ENCODE measurements at places on chromosomes 3 and 15.

- DNase-seq: no peak
These were observed 3.8 kb downstream of the STT3B start for GRCh38 chr3:31536497-31536896.

- DNase-seq: no peak
These were observed 891.4 kb downstream of the NTRK3 start for GRCh38 chr15:87365186-87365585.

DNA sequence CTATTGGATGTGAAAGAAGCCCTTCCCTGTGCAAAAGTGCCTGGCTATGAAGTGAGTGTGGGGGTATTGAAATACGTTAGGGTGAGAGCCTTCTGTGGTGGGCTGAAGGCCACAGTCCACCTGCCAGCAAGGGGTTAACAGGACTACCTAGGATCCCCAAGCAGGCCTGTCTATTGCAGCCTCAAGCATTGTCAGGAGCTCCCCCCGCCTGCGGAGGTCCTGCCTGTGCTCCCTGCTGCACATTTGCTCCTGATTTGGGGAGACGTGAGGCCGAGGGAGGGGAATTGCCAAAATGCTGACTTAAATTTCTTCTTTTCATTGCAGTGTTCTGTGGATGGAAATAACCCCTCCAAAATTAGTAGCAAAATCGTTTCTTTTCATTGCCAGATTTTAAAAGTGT is 56.2 kb downstream of the GABRG3 start:
- no peak for DNase-seq

GRCh38 chr15:32993285-32993684 is 201.2 kb downstream of the FMN1 start:
- no peak for DNase-seq

GRCh38 chr3:194280777-194281176 is 70.4 kb downstream of the CPN2 start:
- DNase-seq: no peak

GRCh38 chr3:172036541-172037215 is 2.7 kb upstream of the FNDC3B start:
- no peak for DNase-seq

DNA sequence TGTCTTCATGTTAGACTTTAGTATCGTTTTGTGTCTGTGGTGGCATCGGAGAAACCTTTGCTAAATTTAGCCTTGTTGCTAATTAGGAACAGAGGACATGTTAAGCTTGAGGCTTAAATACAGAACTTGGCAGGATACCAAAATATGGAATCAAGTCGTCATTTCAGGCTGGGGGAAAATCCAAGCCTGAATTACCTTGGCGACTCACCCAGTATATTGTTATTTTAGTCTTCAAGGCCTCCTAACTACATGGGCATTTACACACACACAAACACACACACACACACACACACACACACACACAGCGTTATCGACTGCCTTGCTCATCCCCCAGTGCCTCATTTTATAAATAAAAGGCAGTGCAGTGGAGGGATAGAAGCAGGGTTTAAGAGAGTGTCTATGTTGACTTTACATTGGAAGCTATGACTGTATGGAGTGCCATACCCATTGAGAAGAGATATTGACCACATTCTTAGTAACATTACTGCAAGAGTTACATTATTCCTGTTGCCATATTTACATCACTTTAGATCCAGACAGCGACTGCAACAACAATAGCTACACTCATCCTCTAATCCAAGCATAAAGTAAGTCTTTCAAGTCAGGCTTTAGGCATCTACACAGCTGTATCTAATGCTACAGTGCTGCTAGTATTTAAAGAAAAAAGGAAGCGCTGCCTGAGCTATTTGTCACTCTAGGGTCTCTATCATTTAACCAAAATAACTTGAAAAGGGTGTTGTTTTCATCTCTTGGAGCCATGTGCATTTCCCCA is 210.8 kb upstream of the SEMA6D start:
- no peak for DNase-seq

DNA sequence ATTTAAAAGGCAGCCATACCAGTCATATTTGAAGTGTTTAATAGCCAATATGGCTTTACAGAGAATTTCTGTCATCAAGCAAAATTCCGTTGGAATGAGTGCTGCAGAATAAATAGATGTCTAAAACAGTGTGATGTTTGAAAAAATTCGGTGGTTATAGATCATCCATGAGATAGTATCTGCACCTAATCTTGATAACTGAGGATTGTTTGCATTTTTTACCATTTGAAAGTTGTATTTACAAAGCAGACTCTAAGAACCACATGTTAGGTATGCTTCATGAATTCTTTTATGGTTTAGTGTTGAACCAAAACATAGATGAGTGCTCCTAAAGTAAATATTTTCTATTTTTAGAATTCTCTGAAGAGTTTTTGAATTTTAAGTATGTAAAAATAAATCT is 476.1 kb downstream of the NAALADL2 start:
- no peak for DNase-seq

DNA sequence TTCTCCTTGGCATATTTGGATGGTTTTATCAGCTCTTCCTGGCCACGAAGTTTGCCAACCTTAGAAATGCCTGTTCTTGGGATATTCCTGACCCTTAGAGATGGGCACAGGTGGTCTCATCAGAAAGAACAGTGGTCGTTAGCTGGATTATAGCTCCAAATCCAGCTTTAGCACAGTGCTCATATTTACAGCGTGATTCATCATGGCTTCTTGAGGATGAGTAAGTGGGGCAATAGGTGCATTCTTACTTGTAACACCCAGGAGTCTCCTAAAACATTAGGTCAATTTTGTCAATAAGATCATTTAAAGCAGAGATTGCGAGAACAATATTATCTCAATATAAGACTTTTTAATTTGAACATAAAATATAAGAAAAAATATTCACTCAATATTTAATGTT is 191.9 kb downstream of the GABRB3 start:
- no peak for DNase-seq

GRCh38 chr3:40719660-40720287 is 195.0 kb downstream of the ZNF621 start:
- no peak for DNase-seq

DNA sequence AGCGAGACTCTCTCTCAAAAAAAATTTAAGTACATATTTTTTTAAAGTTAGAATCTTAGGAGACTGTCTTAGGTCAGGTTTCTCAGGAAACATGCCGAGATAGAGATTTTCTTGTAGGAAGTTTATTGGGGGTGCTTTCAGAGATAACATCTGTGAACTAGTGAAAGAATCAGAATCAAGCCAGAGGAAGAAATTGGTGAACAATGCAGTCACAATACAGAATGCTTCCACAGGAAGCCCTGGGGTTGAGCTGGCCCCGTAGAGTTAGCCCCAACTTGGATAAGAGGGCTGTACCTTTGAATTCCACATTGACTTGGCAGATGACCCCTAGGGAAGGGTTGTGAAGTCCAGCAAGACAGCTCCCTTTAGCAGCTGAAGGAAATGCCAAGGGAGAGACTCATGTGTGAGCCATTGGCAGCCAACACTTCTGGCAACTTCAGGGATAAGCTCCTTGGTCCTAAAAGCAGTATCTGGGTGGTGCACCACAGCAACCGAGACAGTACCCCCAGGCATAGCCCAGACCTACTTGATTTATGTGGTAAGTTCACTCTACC is 7.1 kb upstream of the PLCB2 start:
- no peak for DNase-seq

GRCh38 chr15:85676342-85677098 is 118.2 kb downstream of the KLHL25 start:
- no peak for DNase-seq

DNA sequence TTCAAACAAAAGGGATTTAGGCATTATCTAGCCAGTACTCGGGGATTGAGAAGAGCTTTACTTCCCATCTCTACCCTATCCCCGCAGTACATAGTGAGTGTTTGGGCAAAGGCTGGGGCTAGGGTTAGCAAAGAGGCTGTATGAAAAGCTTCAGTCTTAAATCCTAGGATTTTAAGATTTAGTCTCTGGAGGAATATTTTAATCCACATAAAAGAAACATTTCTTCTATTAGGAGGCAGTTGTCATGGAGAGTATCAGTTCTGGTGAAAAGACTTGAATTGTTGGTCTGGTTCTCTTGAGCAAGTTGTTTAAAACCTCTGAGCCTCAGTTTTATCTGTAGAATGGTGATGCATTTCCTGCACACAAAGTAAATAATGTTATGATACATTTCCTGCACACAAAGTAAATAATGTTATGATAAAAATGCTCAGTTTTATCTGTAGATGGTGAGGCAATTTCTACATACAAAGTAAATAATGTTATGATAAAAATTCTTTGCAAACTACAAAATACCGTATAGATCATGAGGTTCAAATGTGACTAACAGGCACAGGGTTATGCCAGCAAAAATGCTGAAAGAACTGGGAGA is 53.9 kb upstream of the ZBED2 start:
- no peak for DNase-seq

DNA sequence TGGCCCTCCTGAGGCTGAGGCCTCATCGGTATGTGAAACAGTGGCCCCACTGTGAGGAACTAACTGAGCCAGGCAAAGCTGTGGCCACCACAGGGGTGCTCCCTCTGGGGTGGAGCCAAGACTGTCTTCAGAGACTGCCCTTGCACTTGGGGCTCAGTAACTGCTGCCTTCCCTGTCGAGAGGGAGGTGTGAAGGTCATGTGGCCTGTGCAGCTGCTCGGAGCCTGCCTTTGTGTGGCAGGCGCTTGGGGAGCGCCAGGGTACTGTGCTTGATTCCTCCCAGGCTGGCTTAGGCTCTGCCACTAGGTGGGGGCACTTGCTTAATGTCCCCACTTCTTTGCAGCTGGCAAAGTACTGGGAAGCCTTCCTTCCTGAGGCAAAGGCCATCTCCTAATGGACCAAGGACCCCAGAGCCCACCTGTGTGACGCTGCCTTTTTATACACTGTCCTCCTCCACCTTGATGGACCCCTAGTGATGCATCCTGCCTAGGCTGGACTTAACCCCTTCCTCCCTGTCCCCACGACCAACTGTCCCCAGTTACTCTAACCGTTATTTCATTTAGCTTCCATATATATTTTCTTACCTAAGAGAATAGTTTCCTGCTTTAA is 14.2 kb upstream of the SNX22 start:
- no peak for DNase-seq

GRCh38 chr3:59094446-59094845 is 44.6 kb upstream of the CFAP20DC start:
- DNase-seq: no peak

- no peak for DNase-seq
These were observed 12.1 kb downstream of the MRPS22 start for GRCh38 chr3:139355891-139356290.

DNA sequence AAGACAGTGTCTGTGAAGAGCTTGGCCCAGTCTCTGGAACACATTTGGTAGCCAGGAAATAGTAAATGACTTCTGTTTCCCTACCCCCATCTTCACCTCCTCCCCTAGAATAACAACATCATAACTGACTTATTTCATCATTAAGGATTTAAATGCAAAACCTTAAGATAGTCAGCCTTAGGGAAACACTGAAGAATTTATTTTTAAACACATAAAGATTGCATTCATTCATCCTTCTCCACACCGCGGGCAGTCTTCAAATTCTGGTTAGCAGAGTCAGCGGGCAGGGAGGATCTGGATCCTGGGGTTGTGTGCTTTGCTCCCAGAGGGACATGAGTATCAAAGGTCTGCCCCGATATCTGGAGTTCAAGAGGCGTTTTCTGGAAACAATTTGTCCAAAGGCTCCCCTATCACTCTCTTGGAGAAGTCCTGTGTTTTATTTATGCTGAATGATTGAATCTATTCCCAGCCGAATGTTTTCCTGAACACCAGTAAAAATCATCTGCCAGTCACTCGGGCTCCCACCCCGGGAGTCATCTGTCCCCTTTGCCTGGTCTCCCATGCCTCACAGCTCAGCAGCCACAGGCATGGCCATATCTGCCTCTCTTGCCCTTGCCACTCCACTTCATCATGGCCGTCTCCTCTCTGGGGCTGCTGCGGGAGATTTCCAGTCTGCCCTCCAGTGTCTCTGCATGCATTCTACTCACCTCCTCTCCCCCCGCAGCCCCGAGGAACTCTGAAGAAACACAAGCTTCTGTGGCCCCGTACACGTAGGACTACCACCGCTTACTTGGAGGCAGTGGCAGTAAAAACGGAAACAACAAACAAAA is 234.7 kb upstream of the CTDSPL start:
- DNase-seq: no peak

DNA sequence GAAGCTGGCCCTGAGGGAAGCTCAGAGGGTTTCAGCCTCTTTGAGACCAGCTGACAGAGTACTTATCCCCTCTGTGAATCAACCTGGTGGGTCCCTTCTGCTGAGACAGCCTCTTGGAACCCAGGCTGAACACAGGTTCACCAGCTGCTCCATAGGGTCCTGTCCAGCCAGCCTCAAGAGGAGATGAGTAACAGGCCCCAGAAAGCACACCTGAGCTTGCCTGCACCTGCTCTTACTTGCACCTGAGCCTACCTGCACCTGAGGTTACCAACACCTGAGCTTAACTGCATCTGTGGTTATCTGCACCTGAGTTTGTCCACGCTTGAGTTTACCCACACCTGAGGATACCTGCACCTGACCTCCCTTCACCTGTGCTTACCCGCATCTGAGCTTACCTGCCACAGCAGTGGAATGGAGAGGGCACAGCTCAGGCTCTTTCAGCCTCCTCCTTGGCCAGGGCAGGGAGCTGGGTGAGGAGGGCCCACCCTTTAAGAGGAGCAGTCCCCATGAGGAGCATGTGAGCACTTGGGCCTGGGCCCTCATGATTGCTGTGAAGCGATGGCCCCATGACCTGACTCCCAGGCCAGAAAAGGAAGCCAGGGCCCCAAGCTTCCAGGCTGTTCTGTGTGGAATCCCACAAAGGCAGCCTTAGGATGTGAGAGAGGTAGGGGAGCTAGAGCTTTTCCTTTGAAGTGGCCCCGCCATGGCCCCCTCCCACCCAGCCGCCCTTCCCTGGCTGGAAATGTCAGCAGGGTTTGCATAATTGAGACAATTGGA is at the start of gene TRPM1:
Gene TRPM1 (minus strand): TSS at position 464 of the 777 bp plus-strand sequence. CDS start 20,370 bp downstream, outside the sequence.
- DNase-seq: no peak

GRCh38 chr15:77031376-77032050 is 36.6 kb downstream of the PSTPIP1 start:
- DNase-seq: peak; percentile 3

GRCh38 chr3:127825756-127826155 is 3.4 kb upstream of the MGLL start:
- DNase-seq: no peak

DNA sequence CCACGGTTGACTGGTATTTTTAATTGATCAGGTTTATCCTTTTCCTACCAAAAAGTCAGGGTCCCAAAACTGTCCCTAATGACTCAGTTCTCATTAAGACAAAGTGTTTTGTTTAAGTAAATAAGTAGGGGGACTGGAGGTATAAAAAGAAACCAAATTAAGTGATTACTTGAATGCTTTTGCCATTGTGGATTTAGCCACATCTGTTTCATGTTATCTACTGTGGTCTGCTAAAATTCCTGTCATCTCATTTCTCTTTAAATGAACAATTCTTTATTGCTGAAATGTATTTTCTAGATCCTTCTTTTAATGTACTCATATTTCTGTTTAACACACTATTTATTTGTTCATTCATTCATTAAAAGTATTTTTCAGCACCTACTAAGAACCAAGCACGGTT is 625.9 kb upstream of the ADAMTS9 start:
- no peak for DNase-seq

Data from NCI-H1417 treated with DMSO at 0.1 percent for 48 hours (cell line).